ENCODE measurements at places on chromosomes 5 and 9. TPM values are rescaled to one million over a fixed set of nuclear protein-coding genes. Genes with fewer than 3 reads are reported as not detected.

The FST gene
- polyA plus RNA-seq: 1.5 TPM

The ZNF367 gene
- polyA plus RNA-seq: 1.1 TPM

The PCDHA4 gene
- polyA plus RNA-seq: 0.26 TPM

The EGFL7 gene
- polyA plus RNA-seq: 275 TPM

The SLC6A19 gene
- polyA plus RNA-seq: not detected

The FOXD4L5 gene
- not detected for polyA plus RNA-seq

The AJM1 gene
- polyA plus RNA-seq: 1.3 TPM

The GNAQ gene
- polyA plus RNA-seq: 24.6 TPM

The PDE6A gene
- 0.03 TPM for polyA plus RNA-seq

The GPRIN1 gene
- polyA plus RNA-seq: 0.68 TPM

The FIBCD1 gene
- 4.0 TPM for polyA plus RNA-seq

The RNF183 gene
- polyA plus RNA-seq: 0.12 TPM

The LRRTM2 gene
- 0.15 TPM for polyA plus RNA-seq

The PRR16 gene
- 6.6 TPM for polyA plus RNA-seq

The CACFD1 gene
- polyA plus RNA-seq: 46.1 TPM

The ALDOB gene
- 0.09 TPM for polyA plus RNA-seq

The IL17B gene
- 0.26 TPM for polyA plus RNA-seq

The SOHLH1 gene
- not detected for polyA plus RNA-seq

The SPINK7 gene
- polyA plus RNA-seq: not detected

The NEURL1B gene
- 5.1 TPM for polyA plus RNA-seq

The SLC6A7 gene
- 0.03 TPM for polyA plus RNA-seq

The RACK1 gene
- polyA plus RNA-seq: 1,850 TPM

The SHOC1 gene
- 0.18 TPM for polyA plus RNA-seq

The SLC22A4 gene
- 15.7 TPM for polyA plus RNA-seq

The NOXA1 gene
- polyA plus RNA-seq: 11.7 TPM

The DOK3 gene
- polyA plus RNA-seq: 146 TPM
